ENCODE measurements at places on chromosomes 4 and X. TPM values are rescaled to one million over a fixed set of nuclear protein-coding genes. Genes with fewer than 3 reads are reported as not detected.

PCGF3 gene
- total RNA-seq: 20.9 TPM

DUSP21 gene
- not detected for total RNA-seq

GPR50 gene
- total RNA-seq: not detected

BMP3 gene
- total RNA-seq: not detected

ZCCHC18 gene
- 0.30 TPM for total RNA-seq

TMEM154 gene
- 3.3 TPM for total RNA-seq

JCHAIN gene
- total RNA-seq: 7.0 TPM

MFAP3L gene
- 3.9 TPM for total RNA-seq

SSX1 gene
- not detected for total RNA-seq

ZNF718 gene
- 6.3 TPM for total RNA-seq

NAA15 gene
- 36.1 TPM for total RNA-seq

GPM6B gene
- 4.7 TPM for total RNA-seq

F11 gene
- 0.52 TPM for total RNA-seq

PPP1R2C gene
- total RNA-seq: not detected

VGLL1 gene
- not detected for total RNA-seq

ENPEP gene
- total RNA-seq: 2.7 TPM

ARHGAP36 gene
- not detected for total RNA-seq

ARSJ gene
- total RNA-seq: 0.59 TPM

Data from left ventricle myocardium superior (tissue), 1 donor.